Foreskin fibroblast (primary cell): ENCODE measurements at places on chromosomes 7 and 10.

DNA sequence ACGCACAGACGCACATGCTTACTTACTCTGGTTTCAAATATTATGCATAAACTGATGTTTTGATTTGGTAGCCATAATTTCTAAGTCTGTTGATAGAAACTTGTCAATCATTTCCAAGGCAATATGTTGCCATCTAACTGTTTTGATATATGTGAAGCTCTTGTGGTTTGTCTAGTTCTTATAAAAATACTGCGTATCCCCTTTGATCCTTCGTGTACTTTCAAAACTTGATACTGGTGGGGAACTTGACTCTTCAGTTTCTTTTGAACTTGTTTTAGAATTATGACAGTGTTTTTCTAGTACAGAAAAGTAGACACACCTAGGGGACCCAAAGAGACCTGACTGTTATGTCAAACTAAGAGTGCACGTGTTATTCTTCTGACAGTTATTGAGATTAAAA lies 708.0 kb downstream of the LRMDA start:
- no peak for DNase-seq

DNA sequence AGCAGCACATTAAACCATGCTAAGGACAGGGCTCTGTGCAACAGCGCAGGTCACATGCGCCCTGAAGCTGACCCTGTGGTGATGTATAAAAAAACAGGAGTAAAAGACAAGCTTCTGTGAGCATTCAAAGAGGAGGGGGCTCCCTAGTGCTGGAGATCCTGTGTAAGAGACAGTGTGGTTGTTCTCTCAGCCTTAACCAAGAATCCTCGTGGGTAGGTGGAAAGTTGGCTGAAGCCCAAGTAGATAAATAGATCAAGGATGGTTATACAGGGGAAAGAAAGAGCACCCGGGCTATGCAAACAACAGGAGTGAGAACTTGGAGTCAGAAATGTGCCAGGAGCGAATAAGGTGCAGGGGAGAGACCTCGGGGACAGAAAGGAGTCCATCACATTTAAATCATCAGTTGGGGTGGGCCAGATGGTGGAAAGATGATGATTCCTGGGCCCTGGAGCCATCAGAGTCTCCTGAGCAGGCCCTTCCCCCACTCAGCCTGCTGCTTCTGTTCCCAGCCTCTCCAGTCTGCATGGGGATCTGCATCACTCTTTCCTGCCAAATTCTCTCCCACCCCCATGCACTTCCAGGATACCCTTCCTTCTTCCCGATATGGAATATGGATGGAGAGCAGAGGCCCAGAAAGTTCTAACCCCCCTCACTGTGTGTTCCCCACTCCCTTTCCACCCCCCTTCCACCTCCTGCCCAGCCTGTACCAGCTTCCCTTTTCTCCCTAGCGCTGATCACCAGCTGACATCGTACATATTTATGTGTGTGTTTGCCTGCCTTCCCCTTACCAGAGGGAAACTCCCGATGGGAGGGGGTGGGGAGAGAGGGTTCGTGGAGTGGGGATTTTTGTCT lies 78.1 kb upstream of the PRR15 start:
- DNase-seq: no peak

DNA sequence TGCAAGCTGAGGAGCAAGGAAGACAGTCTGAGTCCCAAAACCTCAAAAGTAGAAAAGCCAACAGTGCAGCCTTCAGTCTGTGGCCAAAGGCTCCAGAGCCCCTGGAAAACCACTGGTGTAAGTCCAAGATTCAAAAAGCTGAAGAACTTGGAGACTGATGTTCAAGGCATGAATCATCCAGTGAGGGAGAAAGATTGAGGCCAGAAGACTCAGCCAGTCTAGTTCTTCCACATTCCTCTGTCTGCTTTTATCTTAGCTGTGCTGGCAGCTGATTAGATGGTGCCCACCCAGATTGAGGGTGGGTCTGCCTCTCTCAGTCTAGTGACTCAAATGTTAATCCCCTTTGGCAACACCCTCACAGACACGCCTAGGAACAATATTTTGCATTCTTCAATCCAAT lies 20.1 kb upstream of the MDFIC start:
- DNase-seq: no peak

DNA sequence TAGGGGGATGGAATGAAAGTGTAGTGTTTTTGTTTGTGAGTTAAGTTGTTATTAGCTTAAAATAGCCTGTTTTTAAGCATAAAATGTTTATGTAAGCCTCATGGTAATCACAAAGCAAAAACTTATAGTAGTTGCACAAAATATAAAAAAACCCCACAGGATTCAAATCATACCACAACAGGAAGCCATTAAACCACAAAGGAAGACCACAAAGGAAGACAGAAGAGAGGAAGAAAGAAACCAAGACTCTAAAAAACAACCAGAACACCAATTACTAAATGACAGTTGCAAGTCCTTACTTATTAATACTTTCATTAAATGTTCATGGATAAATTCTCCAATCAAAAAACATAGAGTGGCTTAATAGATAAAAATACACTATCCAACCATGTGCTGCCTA lies 63.6 kb downstream of the ANKRD7 start:
- no peak for DNase-seq

- peak; percentile 61 for DNase-seq
Observed at GRCh38 chr7:93015779-93016481, 101.8 kb downstream of the SAMD9 start.

- DNase-seq: no peak
Observed at GRCh38 chr7:7519056-7519455, 16.6 kb downstream of the COL28A1 start.

- DNase-seq: peak; percentile 35
Observed at GRCh38 chr7:226281-226895, 34.0 kb downstream of the FAM20C start.

DNA sequence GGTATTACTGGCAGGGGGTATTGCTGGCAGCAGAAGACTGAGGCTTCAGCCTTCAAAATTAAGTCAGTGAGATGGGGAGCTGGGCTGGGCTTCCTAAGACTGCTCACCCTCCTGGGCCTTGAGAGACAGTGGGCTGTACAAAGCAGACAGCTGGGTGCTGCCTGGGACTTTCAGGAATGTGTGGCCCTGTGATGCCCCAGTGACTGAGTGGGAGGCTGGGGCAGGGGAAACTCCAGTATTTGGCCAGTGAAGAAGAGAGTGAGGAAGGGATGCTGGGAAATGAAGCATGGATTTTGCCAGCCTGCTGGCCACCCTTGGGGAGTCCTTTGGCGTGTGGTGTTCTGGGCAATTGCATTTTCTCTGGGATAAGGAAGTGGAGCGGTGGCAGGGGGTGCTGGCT lies 442 bp downstream of the ANKRD2 start:
- DNase-seq: no peak

- no peak for DNase-seq
Observed at GRCh38 chr10:99905971-99906370, 103.8 kb downstream of the DNMBP start.

GRCh38 chr10:117865945-117866344 lies 180.8 kb downstream of the RAB11FIP2 start:
- DNase-seq: no peak

- DNase-seq: no peak
Observed at GRCh38 chr10:71081912-71082311, 130.5 kb upstream of the UNC5B start.

DNA sequence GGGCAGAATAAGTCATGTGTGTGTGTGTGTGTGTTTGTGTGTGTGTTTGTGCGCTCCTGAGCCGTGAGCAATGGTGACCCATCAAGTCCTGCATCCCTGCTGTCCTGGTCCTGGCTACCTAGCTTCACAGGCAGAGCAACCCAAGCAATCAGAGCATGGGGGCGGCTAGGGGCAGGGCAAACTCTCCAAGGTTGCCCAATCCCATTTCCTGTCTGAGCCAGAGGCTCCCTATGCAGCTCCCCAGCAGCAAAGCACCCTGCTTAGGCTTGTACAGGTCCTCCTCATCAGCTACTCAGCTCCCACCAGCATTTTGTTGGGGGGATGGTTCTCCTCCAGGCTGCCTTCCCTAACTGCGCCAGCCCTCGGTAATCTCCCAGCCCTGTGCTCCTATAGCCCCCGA lies 31.1 kb upstream of the CRHR2 start:
- DNase-seq: peak; percentile 7

DNA sequence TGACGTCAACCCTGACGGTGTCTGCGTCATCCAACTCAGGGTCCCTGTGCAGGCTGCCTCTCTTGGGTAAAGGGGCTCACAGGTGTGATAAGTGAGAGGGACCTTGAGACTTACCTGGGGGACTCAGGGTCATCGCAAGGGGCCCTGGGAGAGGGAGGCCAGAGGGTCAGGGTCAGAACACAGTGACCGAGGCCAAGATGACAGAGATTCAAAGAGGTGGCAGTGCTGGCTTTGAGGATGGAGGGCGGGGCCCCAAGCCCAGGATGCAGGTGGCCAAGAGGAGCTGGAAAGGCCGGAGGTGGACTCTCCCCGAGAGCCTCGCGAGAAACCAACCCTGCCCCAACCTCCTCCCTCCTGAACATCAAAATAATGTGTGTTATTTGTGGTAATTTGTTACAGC lies 165.2 kb upstream of the PPP2R2D start:
- no peak for DNase-seq

- peak; percentile 24 for DNase-seq
Observed at GRCh38 chr7:41503438-41503837, 199.5 kb downstream of the INHBA start.

DNA sequence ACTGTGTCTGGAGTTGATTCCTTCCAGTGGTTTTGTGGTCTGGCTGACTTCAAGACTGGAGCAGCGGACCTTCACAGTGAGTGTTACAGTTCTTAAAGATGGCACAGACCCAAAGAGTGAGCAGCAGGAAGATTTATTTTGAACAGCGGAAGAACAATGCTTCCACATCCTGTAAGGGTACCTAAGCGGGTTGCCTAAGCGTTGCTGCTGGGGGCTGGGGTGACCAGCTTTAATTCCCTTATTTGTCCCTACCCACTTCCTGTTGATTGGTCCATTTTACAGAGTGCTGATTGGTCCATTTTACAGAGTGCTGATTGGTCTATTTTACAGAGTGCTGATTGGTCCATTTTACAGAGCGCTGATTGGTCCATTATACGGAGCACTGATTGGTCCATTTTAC lies 13.2 kb downstream of the AKR1B15 start:
- DNase-seq: no peak

DNA sequence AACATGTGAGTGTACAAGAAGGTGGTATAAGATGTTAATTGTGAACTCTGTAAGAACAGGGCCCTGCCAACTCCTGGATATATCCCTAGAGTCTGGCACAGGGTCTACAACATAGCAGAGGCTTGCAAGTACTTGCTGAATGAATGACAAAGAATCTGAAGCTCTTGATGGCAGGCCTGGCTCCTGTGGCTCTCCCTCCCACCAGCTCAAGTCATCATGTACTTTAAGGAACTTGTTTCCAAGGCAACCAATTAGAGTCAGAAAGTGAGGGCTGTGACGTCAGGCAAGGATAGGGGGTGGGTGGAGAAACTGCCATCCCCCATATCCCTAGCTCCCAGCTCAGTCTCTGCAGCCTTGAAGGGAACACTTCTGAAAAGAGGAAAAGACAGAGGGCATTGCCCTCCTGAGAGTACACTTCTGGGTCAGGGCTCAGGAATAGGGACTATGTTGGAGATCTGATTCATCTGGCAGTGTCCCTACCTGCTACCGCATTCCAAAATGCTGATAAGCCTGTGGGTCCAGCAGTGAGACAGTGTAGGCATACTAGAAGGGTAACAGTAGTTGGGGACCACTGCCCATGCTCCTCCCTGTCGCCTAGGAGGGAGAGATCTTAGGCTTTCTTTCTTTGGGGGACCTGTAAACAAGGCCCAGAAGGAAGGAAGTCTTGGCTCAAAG lies 34.6 kb upstream of the BTRC start:
- DNase-seq: no peak

DNA sequence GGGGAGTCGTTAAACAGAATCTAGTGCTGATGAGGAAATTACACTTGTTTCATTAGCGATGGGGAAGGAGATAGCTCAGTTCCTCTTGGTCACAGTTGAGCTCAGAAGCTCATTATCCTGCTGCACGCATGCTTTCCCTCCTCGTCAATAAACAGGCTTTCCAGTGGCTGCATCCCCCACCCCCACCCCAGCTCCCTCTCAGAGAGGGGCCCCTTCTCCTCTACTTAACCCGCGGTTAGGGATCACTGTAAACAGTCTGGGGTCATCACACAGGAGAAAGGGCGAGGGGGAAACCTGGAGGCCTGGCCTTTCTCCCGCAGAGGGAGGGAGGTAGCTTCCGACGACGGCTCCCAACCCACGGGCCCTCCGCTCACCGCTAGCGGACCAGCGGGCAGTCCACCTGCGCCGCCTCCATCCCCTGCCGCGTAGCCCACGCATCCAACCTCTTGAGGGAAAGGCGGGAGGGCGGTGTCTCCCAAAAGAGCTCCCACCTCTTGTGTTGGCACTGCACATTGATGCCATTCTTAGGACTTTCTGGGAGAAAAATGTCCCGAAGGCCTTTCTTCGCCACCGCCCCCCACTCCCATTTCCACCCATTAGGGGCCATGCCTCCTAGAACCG lies 80.8 kb downstream of the PAX2 start:
- no peak for DNase-seq

DNA sequence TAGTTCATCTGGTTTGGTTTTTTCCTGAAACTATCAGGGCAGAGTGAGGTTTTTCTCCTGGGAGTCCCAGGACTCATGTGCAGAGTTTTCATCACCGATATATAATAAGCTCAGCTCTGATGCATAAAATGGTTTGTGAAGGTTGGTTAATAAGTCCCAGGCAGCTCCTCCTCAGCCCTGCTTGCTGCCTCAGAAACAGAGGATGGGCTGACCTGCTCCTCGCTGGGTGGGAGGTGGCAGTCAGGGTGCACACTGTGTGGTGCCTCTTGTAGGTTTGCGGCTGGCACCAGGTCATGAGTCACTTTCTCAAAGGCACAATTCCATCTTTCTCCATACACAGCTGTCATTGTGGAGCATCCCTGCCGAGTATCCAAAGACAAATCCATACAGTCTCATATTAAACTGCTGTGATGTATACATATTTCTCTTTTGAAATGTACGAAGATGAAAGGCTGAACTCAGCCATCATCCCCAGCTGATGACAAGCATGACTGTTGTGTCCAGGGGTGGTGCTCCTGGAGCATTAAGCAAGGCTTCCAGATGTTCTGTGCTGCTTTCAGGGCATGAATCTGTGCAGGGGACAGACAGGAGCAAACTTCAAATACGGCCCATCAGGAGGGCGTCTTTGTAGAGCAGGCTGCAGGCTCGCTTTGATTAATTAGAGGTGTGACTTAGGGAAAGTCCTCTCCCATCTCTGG lies 125.7 kb upstream of the NPS start:
- DNase-seq: peak; percentile 36

DNA sequence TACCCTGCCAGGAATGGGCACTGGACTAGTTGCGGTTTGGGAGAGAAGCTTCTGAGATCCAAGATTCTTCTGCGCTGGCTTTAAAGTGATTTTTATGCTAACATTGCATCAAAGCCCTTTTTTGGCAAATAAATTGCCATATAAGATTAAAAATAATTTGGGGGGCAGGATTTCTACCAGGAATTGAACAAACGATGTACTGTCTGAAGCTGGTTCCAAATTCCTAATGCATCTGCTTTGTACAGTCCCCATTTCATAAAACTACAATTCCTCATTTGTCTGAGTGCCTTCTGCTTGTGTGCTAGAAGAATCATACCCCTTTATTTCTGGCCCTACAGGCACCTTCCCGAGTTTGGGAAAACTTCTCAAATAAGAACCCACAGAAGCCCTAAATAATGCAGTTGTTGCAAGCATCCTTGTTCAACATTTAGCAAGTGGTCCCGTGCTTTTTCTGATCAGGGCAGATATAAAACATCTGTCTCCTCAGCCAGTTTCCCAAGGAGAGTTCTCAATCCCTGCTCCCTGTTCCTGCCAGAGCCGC lies 349.7 kb downstream of the PTEN start:
- DNase-seq: no peak
